ENCODE measurements at places on chromosomes 16 and 17.

DNA sequence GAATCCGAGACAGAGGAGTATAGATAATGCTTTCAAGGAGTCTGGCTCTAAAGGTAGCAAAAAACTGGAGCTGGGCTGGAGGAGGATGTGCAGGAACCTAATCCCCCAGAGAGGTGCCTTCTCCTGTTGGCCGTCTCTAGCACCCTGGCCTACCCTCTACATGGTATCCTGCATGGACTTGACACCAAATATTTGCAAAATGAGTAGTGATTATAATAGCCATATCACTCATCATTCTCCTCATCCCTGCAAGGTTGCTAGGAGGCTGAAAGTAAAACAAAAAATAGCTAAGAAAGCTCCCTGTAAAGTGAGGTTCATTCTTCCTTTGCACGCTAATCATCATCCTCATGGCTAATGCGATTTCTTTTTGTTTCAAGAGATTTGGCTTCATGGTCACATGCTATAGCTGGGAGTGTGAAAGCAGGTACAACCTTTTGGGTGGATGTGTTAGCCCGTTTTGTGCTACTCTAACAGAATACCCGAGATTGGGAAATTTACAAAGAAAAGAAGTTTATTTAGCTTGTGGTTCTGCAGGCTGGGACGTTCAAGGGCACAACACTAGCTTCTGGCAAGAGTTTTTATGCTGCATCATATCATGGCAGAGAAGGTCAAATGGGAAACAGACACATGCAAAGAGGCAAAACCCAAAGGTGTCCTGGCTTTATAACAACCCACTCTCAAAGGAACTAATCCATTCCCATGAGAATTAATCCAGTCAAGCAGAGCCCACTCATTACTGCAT lies 27.1 kb upstream of the CIITA start:
- no peak for DNase-seq

DNA sequence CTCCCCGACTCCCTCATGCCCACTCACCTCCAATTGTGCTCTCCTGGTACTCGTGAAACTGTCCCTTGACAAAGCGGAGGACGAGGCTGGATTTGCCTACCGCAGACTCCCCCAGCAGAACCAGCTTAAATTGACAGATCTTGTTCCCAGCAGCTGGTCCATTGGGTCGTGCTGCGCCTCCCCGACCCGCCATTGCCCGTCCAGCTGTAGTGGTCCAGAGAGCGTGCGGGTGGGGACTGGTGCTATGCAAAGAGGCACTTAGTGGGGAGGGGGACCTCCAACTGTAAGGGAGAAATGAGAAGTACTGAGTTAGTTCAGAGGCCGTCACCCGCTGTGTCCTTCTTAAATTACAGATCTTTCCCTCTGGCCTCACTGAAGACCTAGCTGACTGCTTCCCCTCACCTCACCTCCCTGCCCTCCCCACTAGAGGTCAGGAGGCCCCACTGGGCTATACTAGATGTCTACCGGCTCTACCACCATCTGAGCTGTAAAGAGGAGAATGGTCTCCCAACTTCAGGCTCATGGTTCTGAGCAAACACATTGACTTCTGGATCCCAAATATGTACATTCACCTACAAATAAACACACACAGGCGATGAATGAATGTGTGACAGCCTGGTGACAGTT lies 7.8 kb downstream of the HSPB9 start:
- DNase-seq = no peak

GRCh38 chr17:58308985-58309917 lies 19.3 kb downstream of the TSPOAP1 start:
- no peak for DNase-seq

DNA sequence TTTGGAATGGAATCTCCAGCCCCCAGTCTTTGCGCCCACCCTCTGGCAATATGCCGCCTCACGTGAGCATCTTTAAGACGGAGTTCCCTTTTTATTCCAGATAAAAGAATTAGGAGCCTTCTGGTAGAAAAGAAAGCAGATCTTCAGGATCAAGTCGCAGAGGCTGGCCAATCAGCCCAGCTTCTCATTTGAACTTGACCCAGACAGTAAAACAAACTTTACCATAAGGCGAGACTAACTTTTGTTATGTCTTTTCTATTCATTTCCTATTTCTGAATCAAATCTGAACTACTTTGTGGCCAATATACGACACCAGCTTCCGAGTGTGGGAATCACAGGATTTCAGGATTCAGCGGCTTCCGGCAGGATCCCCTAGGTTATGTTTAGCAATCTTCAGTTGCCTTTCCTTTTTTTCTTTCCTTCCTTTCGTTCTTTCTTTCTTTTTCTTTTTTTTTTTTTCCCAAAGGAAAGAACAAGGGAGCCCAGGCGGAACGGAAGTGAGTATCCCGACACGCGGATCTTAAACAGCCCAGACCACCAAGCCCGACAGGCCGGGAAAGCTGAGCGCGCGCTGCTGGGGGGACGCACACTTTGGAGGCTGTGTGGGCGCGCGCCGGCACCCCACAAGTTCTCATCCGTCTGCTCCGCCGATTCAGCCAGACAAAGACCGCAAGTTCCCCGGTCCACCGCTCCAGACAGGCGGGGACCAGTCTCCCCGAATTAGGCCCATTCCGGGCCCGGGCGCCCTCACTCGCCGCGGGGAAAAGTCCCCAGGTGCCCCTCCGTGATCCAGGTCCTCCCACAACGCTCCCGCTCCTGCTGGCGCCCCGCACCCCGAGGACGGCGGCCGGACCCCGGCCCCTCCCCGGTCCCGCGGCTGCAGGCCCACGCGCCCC lies 633 bp downstream of the TBC1D16 start:
- no peak for DNase-seq

DNA sequence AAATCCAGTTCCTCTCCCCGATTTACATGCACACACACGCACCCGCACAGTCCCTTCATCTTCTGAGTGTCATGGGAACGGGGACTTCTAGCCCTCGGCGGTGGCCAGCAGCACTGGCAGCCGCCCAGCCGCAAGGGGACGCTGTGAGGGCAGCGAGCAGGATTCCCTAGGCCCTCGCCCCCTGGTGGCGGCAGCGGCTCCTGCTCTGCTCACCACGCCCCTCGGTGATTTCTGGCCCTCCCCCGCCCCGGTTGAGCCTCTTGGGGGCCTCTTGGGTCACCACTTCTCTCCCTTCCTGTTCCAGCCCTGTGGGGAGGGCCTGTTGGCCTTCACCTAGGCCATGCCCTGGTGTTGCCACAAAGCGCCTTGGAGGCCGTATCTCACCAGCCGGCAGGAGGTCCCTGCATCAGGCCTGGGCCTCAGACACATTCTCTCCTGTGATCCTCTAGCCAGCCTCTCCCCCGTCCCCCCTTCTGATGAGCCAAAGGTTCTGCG lies 75.2 kb upstream of the KSR1 start:
- peak; percentile 77 for DNase-seq

Measured in HEK293T (cell line).